ENCODE measurements at places on chromosomes 16 and 17. TPM values are rescaled to one million over a fixed set of nuclear protein-coding genes. Genes with fewer than 3 reads are reported as not detected.

Gene CEP112
- 2.4 TPM for total RNA-seq

Gene DPEP1
- not detected for total RNA-seq

Gene UTP4
- total RNA-seq, result 21.9 TPM

Gene SEPTIN1
- total RNA-seq, result not detected

Gene CA7
- total RNA-seq, result not detected

Gene TBC1D3B
- 0.79 TPM for total RNA-seq
